Activated CD8-positive, alpha-beta memory T cell treated with anti-CD3 and anti-CD28 coated beads, Interleukin-2, amount 50 U/mL, for 4 hours (primary cell): ENCODE measurements at places on chromosomes 1 and 21.

- no peak for DNase-seq
Measured at GRCh38 chr1:237580726-237581125, 310.0 kb downstream of the ZP4 start.

DNA sequence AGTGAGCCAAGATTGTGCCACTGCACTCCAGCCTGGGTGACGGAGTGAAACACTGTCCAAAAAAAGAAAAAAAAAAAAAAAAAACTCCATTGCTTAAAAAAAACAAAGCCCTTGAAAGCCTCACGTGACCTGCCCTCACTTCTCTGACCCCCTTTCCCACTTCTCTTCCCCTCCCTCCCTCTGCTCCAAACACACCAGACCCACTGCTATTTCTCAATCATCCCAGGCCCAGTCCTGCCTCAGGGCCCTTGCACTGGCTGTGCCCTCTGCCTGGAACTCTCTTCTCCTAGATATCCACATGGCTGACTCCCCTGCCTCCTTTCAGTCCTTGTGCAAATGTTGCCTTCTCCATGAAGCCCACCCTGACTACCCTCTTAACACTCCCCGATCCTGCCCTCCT, 45.4 kb upstream of the TARDBP start:
- no peak for DNase-seq

DNA sequence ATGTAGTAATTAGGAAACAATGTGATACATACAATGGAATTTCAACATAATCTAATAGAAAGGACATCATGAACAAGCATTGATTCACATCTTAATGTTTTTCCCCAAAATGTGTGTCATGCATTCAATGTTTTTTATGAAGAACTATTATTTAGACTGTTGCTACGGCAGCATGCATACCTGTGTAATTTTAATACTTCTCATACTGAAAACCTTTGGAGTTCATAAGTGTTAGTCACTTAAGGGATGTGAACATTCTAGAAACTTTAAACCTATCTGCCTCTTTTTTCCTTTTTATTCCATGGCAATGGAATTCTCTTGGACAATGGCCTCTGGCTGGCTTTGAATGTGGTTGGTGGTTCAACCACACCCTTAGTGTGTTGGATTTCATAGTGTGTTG, 48.6 kb downstream of the TMPRSS15 start:
- DNase-seq: no peak

- DNase-seq: no peak
Measured at GRCh38 chr1:245691897-245692296, 537.1 kb downstream of the KIF26B start.

- DNase-seq: no peak
Measured at GRCh38 chr1:244075247-244075722, 24.2 kb downstream of the ZBTB18 start.

DNA sequence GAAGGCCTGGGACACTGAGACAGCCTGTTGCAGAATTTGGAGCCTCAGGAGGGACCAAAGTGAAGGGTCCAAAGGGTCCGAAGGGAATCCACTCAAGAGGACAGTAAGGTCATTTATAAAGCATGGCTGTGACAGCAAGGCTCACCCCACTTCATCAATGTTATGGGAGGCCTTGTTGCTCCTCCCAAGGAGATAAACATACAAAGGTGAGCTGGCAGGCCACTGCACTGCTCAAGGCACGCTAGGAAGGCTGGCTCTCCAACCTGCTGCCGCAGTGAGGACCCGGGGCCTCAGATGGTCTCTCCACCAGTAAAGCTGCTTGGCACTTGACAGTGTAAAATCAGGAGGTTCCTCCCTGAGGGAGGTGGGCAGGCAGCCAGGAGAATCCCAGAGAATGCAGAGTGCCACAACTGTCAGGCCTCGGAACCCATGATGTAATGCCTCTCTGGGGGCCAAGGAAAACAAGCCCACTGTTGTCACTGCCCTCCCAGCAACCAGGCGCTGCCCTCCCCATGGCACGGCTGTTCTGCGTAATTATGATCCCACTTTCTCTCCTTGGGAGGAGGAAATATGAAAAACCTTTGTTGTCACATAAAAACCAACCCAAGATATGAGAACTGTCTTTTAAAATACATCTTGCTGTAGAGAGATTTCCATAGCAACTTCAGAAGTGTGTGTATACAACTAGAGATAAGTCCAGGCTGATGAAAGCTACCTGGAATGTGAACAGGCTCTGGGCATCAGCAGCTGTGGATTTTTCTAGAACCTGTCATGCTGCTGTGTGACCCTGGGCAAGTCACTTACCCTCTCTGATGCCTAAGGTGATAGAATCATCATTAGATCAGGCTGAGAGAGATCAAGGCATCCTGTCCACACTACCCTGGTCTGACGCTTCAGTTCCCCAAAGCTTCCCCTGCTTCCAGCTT, 102.5 kb downstream of the KCNN3 start:
- no peak for DNase-seq

- no peak for DNase-seq
Measured at GRCh38 chr1:7642418-7642704, 128.7 kb upstream of the VAMP3 start.

DNA sequence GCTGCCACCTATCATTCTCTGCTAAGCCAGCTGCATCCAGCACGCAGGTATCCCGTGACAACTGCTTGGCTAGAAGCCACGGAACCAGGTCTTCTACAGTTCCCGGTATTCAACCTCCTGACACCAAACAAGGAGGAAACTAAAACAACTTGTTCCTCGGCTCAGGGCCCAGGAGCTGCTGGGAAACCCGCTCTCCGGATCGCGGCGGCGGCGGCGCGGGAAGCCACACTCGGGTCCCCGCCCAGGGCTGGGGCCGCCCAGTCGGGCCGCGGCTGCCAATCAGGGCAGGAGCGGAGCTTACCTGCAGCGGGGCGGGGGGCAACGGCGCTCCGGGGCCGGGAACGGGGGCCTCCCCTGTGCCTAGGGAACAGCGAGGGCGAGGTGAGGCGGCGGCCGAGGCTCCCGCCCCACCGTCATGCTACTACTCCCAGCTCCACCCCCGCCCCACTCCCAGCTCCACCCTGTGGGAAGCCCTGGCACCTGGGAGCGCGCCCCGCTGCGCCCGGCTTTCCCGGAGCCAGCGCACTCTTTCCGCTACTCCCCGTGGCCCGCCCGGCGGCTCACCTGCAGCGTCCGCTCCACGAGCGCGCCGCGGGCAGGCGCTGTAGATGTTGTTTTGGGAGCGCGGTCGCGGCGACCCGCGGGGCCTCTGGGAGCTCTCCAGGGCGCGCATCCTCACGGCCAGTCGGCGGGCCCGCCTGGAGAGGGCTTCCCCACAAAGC, 12.1 kb downstream of the IL24 start:
- peak; percentile 52 for DNase-seq

GRCh38 chr1:224559981-224560728, 56.0 kb upstream of the CNIH3 start:
- no peak for DNase-seq

- DNase-seq: no peak
Measured at GRCh38 chr1:12083766-12084165, 20.7 kb downstream of the TNFRSF8 start.

DNA sequence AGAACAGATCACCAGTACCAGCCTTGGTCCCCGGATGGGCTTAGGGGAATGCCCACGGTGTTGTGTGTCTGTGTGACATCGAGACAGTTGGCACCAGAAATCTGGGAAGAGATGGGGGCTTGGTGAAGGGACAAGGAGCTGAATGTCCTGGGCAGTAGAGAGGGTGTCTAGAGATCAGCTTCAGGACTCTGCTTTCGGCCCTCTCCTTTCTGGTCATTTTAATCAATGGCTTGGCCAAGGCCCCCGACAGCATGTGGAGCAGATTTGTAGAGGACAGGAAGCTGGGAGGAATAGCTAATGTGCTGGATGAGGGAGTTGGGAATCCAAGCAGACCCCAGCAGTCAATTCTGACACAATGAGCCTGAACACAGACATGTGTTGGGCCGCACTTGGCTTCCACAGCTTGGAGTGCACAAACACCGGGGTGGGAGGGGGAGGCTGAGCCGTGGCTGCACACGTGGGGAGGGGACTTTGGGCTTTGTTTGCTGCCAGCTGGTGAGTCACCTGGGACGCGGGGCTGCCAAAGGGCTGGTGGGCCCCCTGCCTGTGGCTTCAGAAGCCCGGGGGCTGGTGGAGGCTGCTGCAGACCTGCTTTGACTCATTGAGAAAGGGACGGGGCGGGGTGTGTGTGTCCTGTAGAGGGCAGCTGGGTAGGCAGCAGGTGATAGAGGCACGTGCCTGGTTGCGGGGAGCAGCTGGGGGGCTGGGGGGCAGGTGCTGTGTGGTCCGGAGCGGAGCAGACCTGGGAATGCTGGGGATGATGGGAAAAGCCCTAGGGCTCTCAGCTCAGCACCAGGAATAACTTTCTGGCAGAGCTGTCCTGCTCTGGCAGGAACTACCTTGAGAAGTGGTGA, 20.9 kb downstream of the SLC1A7 start:
- no peak for DNase-seq

DNA sequence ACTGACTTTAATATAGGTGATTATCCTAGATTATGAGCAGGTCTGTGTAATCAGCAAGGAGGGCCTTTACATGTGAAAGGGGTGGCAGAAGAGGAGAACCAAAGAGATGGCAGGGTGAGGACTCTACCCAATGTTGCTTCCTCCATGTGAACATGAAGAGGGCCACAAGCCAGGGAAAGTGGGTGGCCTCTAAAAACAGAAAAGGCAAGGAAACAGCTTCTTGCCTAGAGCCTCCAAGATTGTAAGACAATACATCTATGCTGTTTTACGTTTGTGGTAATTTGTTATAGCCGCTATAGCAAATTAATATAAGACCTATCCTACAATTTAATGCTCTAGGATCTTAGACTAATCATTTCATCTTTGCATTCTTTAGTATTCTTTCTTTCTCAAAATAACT, 85.5 kb downstream of the PLPP3 start:
- no peak for DNase-seq

DNA sequence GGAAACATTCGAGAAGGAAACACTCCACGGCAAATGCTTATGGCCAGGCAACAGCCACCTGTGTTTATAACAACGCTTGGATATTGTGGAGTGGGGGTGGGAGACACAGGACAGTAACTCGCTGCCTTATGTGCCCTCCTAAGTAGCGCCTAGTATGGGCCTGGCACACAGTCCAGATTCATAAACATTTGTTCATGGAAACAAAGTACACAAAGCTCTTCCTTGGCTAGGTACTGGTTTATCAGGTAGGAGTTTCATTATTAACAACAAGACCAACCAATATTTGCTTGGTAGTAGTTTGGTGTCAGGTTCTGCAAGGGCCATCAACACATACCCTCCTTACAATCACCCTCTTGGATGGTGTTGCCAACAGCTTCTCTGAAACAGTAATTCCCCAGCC, 23.4 kb downstream of the TMCO4 start:
- DNase-seq: no peak

GRCh38 chr1:221573756-221574155, 168.1 kb downstream of the DUSP10 start:
- no peak for DNase-seq

- no peak for DNase-seq
Measured at GRCh38 chr1:97254731-97255463, 533.3 kb downstream of the PTBP2 start.

- no peak for DNase-seq
Measured at GRCh38 chr1:70836456-70836855, 211.2 kb downstream of the PTGER3 start.

DNA sequence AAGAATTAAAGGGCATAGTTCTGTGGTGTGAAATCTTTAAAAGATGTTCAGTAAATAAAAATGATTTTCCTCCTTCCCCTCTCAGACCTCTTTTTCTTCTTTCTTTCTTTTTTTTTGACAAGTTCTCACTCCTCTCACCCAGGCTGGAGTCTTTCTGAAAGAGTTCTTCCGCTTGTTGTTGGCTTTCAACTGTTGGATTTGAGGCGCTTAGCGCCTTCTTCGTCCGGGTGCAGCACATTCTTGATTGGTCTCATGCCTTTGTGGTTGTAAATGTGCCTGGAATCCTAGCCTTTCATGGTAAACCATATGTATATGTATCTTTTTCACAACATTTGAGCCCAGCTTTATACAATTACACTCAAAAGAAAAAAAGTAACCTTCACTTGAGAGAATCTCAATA, 980 bp upstream of the METTL18 start:
- DNase-seq: no peak

DNA sequence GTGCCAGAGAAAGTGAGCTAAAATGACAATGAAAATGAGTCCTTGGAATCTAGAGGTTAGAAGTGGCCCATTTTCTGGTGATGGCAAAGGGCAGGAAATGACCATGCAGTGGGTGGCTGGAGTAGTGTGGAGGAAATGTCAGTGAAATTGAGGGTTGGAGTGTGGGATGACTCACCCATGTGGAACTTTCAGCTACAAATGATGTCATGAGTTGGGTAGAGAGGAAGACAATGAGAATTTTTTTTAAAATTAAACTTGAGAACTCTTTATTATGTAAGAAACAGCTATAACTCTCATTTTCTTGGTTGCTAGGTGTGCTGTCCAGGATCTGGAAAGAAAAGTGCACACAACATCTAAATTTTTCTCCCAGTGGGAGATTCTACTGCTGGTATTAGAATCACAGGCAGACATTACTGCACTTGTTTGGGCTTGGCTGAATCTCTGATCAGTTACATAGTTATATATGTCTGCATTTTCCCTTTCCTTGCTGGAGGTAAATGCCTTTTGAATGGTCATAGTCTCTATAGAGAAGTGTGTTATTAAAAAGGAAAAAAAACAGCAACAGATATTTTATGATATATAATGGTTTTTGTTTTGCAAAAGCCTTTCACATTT, 56.8 kb upstream of the GNG12 start:
- DNase-seq: no peak
